Gastrocnemius medialis (tissue), 4 donors: ENCODE measurements at places on chromosomes 3 and 15. TPM values are rescaled to one million over a fixed set of nuclear protein-coding genes. Genes with fewer than 3 reads are reported as not detected.

DNA sequence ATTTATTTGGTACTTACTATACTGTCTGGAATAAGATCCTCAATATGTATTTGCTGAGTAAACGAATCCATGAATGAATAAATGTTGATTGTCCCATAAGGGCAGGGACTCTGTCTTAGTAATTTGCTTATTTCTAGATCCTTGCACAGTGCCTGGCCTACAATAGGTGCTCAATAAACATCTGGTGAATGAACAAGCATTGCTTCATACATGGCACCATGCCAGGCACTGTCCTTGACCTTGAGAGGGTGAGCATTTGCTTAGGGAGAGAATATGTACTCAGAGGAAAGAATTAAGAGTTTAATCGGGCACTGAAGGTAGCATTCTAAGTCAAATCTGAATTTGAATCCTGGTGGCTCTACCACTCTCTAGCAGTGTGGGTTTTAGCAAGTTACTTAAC, 282.1 kb downstream of the THSD4 start:
- no peaks in the 10 kb centered on the region for H3K27me3 ChIP-seq
- DNase-seq: no peak
- no peak overlapping the region for H3K27ac ChIP-seq
- no peak overlapping the region for H3K4me3 ChIP-seq

- H3K27me3 ChIP-seq: no peaks in the 10 kb centered on the region
- peak overlapping the region; percentile 74 for H3K27ac ChIP-seq
- peaks cover 2% of the 10 kb centered on the region for H3K36me3 ChIP-seq
- peak; percentile 77 for DNase-seq
- H3K4me1 ChIP-seq: peaks cover 17% of the 10 kb centered on the region
- no peak overlapping the region for H3K4me3 ChIP-seq
Observed at GRCh38 chr3:12816521-12817342, 20.3 kb downstream of the CAND2 start.

DNA sequence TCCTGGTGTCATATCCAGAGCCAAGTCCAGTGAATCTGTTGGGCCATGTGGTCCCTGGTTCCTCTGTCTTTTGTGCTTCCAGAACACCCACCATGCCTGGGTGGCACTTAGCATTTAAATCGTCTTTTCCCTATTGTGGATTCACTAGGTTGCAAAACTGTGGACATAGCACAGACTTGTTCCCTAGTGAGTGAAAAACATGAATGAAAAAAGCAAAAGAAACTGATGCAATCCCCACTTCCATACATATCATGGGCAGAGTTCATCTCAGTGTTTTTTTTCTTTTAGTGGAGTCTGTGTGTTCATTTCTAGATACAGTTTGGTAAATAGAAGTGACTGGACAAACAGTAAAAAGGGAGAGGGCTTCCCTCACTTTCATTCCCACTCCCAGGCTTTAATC, 170.5 kb downstream of the SLCO3A1 start:
- peaks cover 9% of the 10 kb centered on the region for H3K4me1 ChIP-seq
- H3K36me3 ChIP-seq: no peaks in the 10 kb centered on the region
- no peak for DNase-seq

Gene GP5
- not detected for total RNA-seq

GRCh38 chr3:50245831-50246516, 10.0 kb downstream of the GNAI2 start:
- H3K4me3 ChIP-seq: peak overlapping the region; percentile 64
- peaks cover 92% of the 10 kb centered on the region for H3K4me1 ChIP-seq
- peak; percentile 84 for DNase-seq
- H3K27me3 ChIP-seq: no peaks in the 10 kb centered on the region
- no peaks in the 10 kb centered on the region for H3K36me3 ChIP-seq

Gene RASL12
- 7.1 TPM for total RNA-seq

DNA sequence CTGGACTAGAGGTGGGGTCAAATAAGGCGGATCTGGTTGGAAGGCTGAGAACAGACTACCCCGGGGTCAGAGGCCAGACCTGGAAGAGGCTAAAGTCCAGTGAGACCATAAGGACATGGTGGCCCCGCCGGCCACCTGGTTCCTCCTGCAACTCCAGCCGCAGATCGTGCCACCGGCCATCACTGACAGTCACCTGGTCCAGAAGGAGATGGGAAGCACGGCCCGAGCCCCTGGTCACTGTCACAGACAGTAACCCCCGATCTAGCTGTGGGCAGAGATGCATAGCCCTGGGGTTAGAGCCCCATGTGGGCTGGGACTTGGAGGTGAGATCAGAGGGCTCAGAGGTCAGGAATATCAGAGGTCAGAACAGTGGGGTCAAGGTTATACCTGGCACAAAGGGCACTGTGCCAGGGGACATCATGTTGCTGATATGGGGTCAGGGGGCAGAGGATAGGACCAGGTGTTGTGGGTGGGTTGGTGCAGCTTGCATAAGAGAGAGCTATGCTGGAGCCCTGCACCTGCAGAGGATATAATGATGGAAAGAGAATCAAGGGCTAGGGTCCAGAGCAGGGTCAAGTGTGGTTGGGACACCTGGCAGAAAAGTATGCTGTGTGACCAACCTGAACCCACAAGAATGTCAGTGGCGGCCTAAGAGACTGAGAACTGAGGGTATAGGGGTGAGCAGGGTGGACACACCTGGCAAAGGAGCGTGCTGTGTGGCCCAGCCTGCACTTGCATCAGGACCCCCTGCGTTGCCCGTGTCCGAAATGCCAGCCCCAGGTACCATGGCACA, 9.6 kb downstream of the CELSR3 start:
- no peaks in the 10 kb centered on the region for H3K4me1 ChIP-seq
- H3K4me3 ChIP-seq: no peak overlapping the region
- H3K36me3 ChIP-seq: no peaks in the 10 kb centered on the region
- H3K27ac ChIP-seq: no peak overlapping the region
- DNase-seq: no peak
- H3K27me3 ChIP-seq: no peaks in the 10 kb centered on the region

DNA sequence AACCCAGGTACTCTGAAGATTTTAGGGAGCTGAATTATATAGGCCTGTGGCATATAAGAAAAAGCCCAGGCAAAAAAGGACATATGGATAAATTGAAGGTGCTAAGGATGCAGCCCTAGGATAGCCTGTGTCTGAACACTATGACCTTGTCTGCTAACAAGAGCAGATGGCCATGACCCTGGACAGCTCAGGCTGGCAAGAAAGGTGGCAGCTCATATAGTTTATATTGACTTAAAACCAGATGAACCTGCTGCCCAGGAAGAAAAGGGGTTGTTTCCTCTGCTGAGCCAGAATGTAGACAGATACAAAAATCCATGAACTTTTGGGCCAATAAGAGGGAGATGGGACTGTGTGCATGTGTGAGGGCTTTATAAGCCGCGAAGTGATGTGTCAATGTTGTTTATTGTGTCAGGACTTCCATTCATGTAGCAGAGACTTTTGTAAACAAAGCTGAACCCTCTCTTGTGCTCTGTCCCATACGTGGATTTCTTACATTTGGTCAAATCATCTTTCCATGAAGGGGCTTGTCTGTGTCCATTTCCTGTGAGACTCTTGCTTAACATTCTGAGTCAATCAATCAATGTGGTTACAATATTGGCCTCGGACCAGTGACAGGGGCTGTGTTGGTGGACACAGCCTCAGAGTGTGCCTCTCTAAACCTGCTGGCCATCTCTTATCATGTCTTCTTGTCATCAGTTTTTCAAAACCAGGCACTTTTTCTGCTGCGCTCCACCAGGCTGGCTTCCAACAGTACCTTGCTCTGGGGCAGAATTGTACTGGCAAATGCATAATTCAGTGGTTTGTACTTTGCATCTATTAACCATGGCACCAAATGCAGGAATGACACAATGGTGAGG, 321.2 kb downstream of the WDR72 start:
- DNase-seq: no peak
- H3K27me3 ChIP-seq: no peaks in the 10 kb centered on the region

GRCh38 chr15:65916664-65917406, 47.5 kb downstream of the RAB11A start:
- H3K4me1 ChIP-seq: no peaks in the 10 kb centered on the region
- H3K36me3 ChIP-seq: no peaks in the 10 kb centered on the region
- no peak overlapping the region for H3K27ac ChIP-seq

DNA sequence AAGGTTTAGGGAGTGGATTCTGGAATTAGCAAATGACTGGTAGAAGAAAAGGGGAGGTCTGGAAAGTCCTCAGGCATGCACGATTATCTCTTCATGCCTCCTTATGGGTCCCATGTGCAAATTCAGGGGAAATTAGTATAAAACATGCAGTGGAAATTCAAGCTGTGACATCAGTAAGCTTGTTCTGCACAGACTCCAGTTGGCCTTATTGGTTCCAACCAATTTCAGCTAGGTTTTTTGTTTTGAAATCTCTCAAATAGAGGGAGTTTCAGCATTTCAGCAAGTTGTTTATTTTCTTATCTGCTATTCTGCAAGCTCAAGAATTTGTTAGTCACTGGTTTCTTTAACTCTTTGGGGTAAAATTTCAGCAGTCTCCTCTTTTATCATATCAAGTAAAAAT, 774 bp upstream of the TMCO5A start:
- no peak overlapping the region for H3K27ac ChIP-seq
- H3K4me1 ChIP-seq: no peaks in the 10 kb centered on the region
- no peak overlapping the region for H3K4me3 ChIP-seq
- no peak for DNase-seq
- H3K27me3 ChIP-seq: no peaks in the 10 kb centered on the region
- no peaks in the 10 kb centered on the region for H3K36me3 ChIP-seq

DNA sequence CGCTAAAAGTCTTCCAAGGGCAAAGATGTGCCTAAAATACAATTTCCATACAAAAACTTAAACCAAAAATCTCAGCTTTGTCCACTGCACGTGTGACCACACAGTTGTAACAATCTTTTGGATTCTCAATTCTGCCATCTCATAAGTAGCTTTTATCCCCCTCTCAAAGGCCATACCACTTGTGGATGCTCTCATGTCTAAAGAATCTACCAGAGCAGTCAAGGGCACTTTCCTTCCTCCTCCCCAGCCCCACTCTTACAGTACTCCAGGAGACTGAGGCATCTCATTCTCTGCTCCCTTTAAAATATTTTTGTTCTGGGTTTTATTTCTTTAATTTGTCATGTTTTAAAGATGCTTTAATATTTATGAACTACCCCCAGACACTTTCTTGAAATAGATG, 102.3 kb upstream of the PFN2 start:
- no peaks in the 10 kb centered on the region for H3K36me3 ChIP-seq
- H3K4me1 ChIP-seq: peaks cover 52% of the 10 kb centered on the region
- no peak overlapping the region for H3K27ac ChIP-seq
- no peak overlapping the region for H3K4me3 ChIP-seq
- no peak for DNase-seq

- no peak overlapping the region for H3K4me3 ChIP-seq
- H3K36me3 ChIP-seq: no peaks in the 10 kb centered on the region
- H3K27me3 ChIP-seq: no peaks in the 10 kb centered on the region
- DNase-seq: no peak
- no peak overlapping the region for H3K27ac ChIP-seq
Observed at GRCh38 chr3:54888873-54889272, 39.0 kb downstream of the LRTM1 start.

- H3K27ac ChIP-seq: peak overlapping the region; percentile 69
- peaks cover 22% of the 10 kb centered on the region for H3K4me1 ChIP-seq
- H3K4me3 ChIP-seq: no peak overlapping the region
- DNase-seq: no peak
- no peaks in the 10 kb centered on the region for H3K36me3 ChIP-seq
Observed at GRCh38 chr3:37923569-37924040, 61.9 kb downstream of the CTDSPL start.

GRCh38 chr3:119405315-119405714, 58.1 kb downstream of the TMEM39A start:
- no peak overlapping the region for H3K27ac ChIP-seq
- no peak for DNase-seq
- H3K4me1 ChIP-seq: no peaks in the 10 kb centered on the region
- H3K27me3 ChIP-seq: no peaks in the 10 kb centered on the region
- no peaks in the 10 kb centered on the region for H3K36me3 ChIP-seq

Gene C3orf52
- total RNA-seq: 1.00 TPM

DNA sequence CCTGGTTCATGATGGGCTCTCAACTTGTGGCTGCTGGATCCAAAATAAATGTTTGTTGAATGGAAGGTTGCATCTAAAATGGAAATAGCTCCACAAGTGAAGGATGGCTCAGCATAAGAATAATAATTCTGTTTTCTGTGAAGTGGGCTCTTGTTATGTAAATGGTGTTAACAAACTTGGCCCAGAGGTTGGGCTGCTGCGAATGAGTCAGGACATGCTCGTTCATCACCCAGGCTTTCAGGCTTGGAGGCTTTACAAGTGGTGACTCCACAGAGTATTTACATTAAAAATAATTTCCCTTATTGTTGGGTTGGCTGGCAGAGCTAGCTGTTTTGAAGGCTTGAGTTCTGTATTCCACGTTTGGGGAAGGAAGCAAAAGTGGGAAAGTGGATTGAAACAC, 60.5 kb downstream of the ITGB5 start:
- DNase-seq: no peak
- no peak overlapping the region for H3K4me3 ChIP-seq
- H3K27me3 ChIP-seq: no peaks in the 10 kb centered on the region
- no peaks in the 10 kb centered on the region for H3K36me3 ChIP-seq

GRCh38 chr3:43017593-43018195, 38.6 kb downstream of the GASK1A start:
- H3K4me3 ChIP-seq: no peak overlapping the region
- H3K27me3 ChIP-seq: no peaks in the 10 kb centered on the region
- H3K4me1 ChIP-seq: no peaks in the 10 kb centered on the region

Gene COX5A
- total RNA-seq: 551 TPM

Gene FILIP1L
- total RNA-seq: 115 TPM

- DNase-seq: no peak
- peaks cover 2% of the 10 kb centered on the region for H3K27me3 ChIP-seq
- peak overlapping the region; percentile 56 for H3K27ac ChIP-seq
- H3K4me1 ChIP-seq: no peaks in the 10 kb centered on the region
Observed at GRCh38 chr3:27633224-27633545, 88.9 kb downstream of the EOMES start.

Gene SCN5A
- 2.8 TPM for total RNA-seq

GRCh38 chr3:184184546-184185230, 1.3 kb upstream of the ABCF3 start:
- DNase-seq: no peak
- peaks cover 18% of the 10 kb centered on the region for H3K4me1 ChIP-seq
- H3K36me3 ChIP-seq: peaks cover 14% of the 10 kb centered on the region
- no peaks in the 10 kb centered on the region for H3K27me3 ChIP-seq

- H3K27ac ChIP-seq: peak overlapping the region; percentile 86
- DNase-seq: no peak
- H3K4me1 ChIP-seq: peaks cover 15% of the 10 kb centered on the region
- peak overlapping the region; percentile 83 for H3K4me3 ChIP-seq
Observed at GRCh38 chr15:72685301-72685924, 569 bp downstream of the HIGD2B start.

GRCh38 chr3:10933805-10934481, 58.6 kb upstream of the SLC6A1 start:
- no peak overlapping the region for H3K4me3 ChIP-seq
- H3K27me3 ChIP-seq: no peaks in the 10 kb centered on the region
- H3K27ac ChIP-seq: no peak overlapping the region
- H3K36me3 ChIP-seq: no peaks in the 10 kb centered on the region
- no peak for DNase-seq

GRCh38 chr3:136380530-136380929, 130.4 kb downstream of the PCCB start:
- no peak overlapping the region for H3K27ac ChIP-seq
- no peaks in the 10 kb centered on the region for H3K27me3 ChIP-seq
- no peak for DNase-seq
- H3K4me3 ChIP-seq: no peak overlapping the region
- peaks cover 5% of the 10 kb centered on the region for H3K36me3 ChIP-seq

Gene ARPIN
- 6.6 TPM for total RNA-seq

GRCh38 chr3:190130696-190131095, 10.0 kb upstream of the P3H2 start:
- no peak for DNase-seq
- H3K27me3 ChIP-seq: no peaks in the 10 kb centered on the region
- no peak overlapping the region for H3K27ac ChIP-seq
- H3K36me3 ChIP-seq: no peaks in the 10 kb centered on the region
- no peak overlapping the region for H3K4me3 ChIP-seq

Gene VEPH1
- total RNA-seq: not detected
